Left renal cortex interstitium (tissue), 4 donors: ENCODE measurements at places on chromosomes 11 and 22.

GRCh38 chr22:49660794-49661781, 166.6 kb downstream of the BRD1 start:
- no peak for DNase-seq

DNA sequence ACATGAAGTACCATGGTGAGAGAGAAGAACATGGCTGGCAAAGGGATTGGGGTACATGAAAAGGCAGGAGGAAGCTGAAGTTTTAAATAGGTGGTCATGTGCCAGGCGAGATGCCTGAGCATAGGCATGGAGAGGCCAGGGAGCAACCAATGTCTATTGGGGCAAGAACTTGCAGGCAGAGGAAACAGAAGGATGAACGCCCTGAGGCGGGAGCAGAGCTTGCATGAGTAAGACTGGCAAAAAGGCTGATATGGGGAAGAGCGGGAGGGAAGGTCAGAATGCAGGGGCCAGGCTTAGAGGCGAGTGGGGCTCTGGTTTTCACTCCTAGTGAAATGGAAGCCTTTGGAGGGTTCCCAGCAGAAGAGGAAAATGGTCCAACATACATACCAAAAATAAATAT, 52.5 kb upstream of the VSTM5 start:
- no peak for DNase-seq

GRCh38 chr11:11988099-11988651, 20.3 kb downstream of the DKK3 start:
- no peak for DNase-seq

DNA sequence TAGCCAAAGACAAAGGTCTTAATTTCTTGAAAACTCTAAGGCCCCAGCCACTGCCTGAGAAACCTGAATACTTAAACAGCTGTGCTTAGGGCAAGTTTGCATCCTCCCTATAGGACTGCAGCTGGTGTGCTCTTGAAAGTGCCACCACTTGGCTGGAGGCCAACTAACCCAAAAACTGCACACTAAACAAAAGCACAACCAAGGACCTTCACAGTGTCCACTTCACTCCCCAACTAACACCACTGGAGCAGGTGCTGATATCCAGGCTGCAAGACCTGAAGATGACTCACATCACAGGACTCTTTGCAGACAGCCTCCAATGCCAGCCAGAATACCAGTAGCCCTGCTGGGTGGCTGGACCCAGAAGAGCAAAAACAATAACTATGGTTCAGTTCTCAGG, 357.7 kb upstream of the ARHGAP42 start:
- DNase-seq: no peak

- DNase-seq: no peak
Observed at GRCh38 chr11:4063348-4063747, 31.3 kb upstream of the RRM1 start.

- DNase-seq: no peak
Observed at GRCh38 chr11:18794956-18795355, 3.4 kb upstream of the PTPN5 start.

GRCh38 chr11:18282626-18283025, 16.6 kb downstream of the SAA1 start:
- no peak for DNase-seq

GRCh38 chr11:8796941-8797340, 114.0 kb upstream of the AKIP1 start:
- no peak for DNase-seq

DNA sequence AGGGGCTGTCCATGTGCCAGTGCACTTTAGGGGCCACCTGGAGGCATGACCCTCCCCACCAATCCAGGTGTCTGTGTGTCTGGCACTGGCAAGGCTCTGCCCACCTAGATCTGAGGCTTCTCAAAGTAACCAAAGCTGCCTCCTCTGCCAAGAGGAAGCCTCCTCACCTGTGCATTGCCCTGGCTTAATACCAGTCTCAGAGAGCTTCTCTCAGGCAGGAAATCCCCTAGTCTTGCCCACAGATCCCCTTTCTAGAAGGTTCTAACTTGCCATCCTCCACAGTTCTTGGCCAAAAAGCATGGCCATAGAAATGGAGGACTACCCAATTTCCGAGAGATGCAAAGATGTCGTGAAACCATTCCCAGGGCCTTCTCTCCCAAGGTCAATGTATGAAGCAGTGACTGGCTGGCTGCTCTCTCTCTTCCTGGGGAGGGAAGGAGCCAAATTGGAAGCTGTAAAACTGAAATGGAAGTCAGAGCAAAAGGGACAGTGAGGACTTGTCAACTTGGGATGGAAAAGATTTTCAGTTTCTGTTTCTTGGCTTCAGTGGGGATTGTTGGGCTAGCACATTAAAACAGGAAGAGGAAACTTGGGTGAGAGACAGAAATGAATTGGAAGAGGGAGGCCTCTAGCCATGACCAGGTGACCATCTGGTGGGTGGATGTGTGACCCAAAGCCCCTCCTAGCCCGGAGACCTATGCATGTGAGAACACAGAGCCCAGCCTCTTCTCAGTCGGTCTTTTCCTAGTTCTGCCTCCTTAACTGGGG, 68.8 kb downstream of the PRDM11 start:
- no peak for DNase-seq

GRCh38 chr11:75603791-75604736, 42.0 kb downstream of the SERPINH1 start:
- no peak for DNase-seq

- DNase-seq: no peak
Observed at GRCh38 chr11:128519338-128519737, 68.0 kb downstream of the ETS1 start.

GRCh38 chr22:36588285-36588684, 59.3 kb upstream of the EIF3D start:
- DNase-seq: no peak

GRCh38 chr11:72844356-72844755, 30.1 kb downstream of the ATG16L2 start:
- no peak for DNase-seq

GRCh38 chr11:65321828-65322485, 7.3 kb downstream of the CDC42EP2 start:
- DNase-seq: no peak

DNA sequence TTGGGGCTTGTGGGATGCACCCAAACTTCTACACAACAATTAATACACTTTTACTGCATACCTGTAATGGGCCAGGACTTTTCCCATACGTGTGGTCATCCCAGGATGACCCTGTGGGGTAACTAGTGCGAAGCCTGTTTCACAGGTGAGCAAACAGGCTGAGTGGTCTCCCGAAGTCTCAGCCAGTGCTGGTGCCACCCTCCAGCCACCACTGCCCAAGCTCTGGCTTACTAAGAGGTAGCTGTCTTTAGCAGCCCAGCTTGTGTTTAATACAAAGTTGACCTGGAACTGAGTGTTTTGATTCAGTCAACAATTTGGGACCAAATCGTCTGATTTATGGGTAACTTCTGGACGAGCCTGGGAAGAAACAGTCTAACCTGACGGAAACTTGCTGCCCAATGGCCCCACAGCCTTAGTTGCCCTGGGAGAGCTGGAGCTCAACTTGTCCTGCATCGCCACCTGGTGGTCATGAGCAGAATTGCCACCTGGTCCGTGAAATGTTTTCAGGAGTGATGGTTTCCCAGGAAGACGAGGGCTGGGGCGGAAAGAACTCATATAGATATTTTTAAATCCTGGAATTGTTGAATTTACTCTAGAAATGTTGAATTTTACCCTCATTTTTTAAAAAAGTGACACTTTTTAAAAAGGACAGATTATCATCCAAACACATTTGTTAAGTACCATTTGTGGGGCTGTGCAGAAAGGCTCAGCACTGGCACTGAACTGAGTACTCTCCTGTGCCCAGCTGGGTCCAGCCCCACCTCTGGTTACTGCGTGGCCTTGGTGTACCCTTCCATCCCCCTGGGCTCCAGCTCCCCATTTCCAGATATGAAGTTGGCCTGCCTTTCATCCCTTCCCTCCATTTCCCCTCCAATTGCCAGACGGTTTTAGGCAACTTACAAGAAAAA, 95.5 kb upstream of the PARVA start:
- peak; percentile 74 for DNase-seq

DNA sequence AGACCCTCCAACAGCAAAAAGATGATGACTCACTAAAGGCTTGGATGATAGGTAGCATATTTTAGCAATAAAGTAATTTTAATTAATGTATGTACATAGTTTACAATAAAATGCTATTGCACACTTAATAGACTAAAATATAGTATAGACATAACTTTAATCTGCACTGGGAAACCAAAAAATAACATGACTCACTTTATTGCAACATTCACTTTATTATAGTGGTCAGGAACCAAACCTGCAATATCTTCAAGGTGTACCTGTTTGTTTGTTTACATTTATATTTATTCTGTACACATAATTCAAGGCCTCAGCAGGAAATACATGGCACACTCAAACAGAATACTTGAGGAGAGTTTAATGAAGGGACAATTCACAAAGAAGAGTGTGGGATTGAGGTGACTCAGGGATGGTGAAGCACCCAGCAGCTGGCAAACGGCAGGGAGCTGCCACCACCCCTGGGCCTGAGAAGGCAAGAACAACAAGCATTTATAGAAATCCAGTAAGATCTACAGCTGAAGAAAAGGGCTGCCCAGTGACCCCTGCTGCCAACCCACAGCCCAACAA, 51.5 kb upstream of the POU2AF2 start:
- DNase-seq: no peak

- no peak for DNase-seq
Observed at GRCh38 chr11:128599729-128600128, 12.4 kb upstream of the ETS1 start.

DNA sequence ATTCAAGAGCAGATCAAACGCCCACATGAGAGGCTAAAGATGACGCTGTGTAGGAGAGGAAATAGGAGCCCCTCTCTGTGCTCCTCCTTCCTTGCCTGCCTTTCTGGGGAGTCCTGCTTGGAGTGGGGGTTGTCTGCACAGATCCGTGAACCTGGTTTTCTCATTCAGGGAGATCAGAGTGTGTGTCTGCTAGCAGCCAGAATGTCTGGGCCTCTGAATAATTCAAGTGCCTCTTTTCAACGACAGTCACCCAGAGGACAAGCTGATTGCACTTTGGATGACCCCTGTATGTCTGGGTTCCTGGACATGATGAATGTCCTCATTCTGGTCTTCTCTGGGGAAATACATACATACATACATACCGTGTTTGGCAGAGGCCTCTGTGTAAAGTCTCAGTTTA, 592.5 kb upstream of the B3GAT1 start:
- DNase-seq: no peak

DNA sequence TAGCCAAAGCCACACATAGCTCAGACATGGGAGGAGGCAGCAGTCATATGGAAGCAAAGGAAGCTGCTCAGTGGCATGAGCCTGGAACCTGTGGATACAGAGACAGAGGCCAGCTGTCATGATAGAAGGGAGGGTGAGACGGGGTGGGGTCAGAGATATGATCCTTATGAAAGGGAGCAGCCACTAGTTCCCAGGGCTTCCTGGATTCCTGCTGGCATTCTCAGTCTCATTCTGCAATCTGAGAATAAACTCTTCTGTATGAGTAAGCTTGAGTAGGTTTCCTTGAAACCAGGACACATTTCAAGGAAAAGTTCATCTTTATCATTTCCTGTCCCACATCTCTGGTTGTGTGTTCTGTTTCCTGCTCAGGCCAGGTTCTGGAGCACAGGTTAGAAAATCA, 220.2 kb upstream of the SNX19 start:
- DNase-seq: no peak

GRCh38 chr11:85062659-85063058, 564.5 kb downstream of the DLG2 start:
- no peak for DNase-seq

DNA sequence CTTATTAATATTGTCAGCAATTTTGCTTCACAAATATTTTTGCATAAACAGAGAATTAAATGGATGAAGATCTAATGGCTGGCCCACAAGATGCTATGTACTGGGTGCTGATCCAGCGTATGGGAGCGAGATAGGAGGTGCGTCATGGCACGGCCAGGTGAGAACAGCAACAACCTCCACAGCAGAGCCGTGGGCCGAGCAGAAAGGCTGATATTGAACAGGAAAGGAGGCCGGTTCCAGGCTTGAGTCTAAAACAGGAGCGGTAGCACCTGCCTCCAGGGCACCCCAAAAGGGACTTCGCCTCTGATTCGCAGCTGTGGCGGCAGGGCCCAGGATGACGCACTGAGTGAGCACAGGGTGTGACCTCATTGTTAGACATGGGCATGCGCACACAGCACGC, 1502.1 kb downstream of the TBC1D22A start:
- DNase-seq: no peak
